Cerebellar nuclear complex (tissue), 1 donor: ENCODE measurements at places on chromosomes 1 and 21.

GRCh38 chr21:25985990-25986389, 184.6 kb downstream of the APP start:
- no peak for DNase-seq

DNA sequence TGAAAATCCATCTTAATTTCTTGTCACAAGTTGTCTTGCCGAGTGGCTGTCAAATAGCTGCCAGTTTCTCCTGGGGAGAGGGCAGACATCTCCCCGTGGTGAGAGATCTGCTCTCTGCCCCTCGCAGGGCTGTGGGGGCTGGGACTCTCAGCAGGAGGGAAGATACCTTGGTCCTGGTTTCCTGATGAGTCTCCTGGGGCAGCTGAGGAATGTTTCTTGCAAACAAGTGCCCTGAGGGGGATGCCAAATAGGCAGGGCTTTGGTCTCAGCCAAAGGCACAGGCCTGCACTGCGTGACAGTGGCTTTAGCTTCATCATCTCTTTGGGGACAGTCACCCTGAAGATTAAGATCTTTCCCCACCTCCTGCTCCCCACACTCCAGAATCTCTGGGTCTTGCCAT, 40.9 kb downstream of the SYT6 start:
- DNase-seq = no peak

GRCh38 chr1:183804916-183805841, at the start of gene RGL1:
TSS of gene RGL1 (plus strand) at chr1:183805120. CDS start at chr1:183805298, 178 bp downstream.
- no peak for DNase-seq

DNA sequence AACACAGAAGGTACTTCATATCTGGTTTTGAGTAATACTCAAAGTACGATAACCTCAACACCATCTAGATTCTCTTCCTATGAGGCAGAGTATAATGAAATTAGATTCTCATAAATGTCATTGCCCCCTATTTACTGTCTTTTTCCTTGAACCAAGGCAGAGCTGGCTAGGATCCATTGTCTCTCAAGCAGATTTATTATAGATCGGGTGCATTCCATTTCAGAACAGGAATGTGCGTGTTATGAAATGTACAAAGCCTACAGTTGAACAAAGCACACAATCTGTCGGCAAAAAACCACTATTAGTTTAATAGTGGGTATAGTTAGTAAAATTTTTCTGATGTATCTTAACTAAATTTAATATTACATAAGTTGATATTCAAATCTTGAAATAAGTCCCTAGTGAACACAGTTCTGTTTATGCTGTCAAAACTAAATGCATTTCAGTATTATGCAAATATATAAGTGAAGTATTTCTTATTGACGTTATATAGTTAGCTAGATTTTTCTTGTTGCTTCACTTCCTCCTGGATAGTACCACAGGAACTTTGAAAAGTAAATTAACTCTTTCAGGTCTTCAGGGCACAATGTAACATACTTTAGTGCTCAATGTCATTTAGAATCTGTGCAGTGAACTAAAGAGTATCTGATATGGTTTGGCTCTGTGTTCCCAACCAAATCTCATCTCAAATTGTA, 92.1 kb downstream of the DDAH1 start:
- no peak for DNase-seq

DNA sequence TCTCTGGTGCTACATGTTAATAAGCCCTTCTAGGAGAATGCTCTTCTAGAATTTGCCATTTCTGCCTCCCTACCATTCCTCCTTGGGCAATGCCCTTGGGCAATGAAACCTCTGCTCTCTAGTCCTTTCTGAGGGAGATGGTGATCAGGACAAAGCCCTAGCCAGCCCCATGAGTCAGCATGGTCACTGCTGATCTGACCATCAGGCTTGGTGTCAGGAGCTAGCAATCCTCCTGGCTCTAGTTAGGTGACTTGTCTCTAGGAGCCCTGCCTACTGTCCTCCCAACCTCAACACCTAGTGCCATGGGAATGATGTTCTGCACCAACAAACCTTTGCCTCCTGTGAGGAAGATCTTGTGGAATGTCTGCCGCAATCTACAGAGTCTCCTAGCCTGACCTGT, 89.8 kb downstream of the NMNAT2 start:
- DNase-seq = no peak

DNA sequence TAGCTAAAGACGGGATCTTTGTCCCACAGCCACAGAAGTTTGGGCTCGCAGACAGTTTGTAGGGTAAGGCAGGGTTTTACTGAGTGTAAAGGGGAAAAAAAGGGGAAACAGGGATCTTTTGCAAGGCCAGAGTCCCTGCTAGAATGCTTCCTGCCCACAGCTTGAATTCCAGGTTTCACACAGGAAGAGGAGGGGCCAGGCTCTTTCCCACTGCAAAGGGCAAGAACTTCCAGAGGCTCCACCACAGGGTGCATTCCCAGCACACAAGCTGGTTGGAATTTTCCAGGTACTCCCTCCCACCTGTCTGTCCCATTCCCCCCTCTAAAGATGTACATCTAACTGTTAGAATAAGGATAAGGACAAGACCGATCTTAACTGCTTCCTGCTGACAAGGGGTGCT, 1126.9 kb downstream of the KCNT2 start:
- no peak for DNase-seq

DNA sequence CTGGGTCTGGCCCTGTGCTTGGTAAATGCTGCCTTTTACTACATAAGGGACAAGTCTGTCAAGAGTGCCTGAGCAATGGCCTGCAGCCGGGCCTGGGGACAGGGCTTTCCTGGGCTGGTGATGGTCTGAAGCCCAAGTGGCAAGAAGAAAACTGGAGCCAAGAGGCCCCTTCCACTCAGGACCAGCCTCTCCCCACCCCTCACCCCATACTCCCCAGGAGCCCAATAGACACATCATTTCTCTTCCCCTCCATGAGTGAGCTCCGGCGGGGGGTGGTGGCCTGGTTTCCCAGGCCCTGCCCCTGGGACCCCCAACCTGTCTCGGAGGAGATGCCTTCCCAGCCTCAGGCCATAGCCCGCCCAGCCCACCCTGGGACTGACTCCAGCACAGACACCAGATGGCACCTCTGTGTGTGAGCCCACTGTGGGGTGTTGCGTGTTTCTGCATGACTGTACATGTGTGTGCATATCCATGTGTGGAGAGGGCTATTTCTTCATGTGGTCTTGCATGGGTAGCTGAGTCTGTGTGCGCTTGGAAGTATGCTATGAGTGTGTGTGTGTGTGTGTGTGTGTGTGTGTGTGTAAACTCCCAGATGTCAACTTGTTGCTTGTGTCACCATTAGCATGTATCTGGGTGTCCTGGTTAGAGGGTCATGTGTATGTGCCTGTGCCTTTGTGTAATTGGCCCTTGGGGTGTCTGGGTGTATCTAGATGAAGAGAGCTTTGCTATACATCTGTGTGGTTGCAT, 14.3 kb upstream of the LRP8 start:
- no peak for DNase-seq

GRCh38 chr1:41294216-41294615, 52.1 kb upstream of the SCMH1 start:
- DNase-seq = no peak

DNA sequence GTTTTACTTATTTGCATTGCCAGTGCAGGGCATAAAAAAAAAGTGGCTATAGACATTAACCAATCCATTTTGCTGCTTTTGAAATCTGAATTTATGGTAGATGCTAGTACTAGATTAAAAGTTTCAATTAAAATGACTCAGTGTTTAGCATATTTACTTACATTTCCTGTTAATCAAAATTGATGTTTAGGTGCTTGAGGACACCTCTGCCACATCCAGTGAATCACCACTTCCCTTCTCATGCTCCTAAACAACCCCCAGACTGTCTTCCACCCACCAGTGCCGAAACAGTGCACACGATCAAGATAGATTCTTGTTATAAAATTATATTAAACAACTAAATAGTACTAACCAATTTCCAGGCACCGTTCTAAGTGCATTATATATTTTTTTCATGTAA, 32.7 kb downstream of the HSD17B7 start:
- DNase-seq = no peak

GRCh38 chr1:201298396-201299381, 15.4 kb downstream of the PKP1 start:
- DNase-seq = no peak

GRCh38 chr1:77553568-77554291, 128.7 kb downstream of the ZZZ3 start:
- DNase-seq = no peak

- DNase-seq = no peak
Measured at GRCh38 chr21:32414579-32415358, 2.3 kb downstream of the EVA1C start.

DNA sequence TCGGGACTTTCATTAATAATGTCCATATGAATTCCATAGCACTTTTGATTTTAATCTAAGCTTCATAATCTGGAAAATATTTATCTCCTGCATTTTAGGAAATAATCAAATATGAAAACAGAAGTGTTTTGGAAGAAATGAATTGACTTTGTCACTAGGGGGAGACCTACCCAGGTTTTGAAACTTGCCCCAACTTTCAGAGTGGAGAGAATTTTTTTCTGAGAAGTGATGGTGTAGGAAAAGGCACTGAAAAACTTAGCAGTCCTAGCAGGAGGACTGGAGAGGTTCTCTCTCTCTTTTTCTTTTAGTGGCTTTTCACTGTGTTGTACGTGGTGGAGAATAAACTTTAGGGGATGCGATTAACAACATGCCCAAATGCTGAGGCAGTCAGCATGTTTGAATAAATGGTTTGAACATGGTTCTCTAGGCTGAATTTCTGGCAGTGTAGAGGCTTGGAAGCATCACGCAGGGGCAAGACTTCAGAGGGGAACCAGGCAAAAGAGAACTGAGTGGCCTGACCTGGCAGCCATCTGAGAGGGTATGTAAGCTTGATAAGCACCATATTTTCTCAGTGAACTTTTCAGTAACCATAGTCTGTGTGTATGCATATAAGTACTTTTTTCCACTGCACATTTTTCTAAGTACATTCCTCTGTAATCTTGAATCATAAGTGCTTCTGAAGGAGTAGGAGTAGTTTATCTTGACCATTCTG, 68.3 kb upstream of the NEK7 start:
- no peak for DNase-seq

- no peak for DNase-seq
Measured at GRCh38 chr1:73868810-73869336, 329.1 kb downstream of the LRRIQ3 start.

DNA sequence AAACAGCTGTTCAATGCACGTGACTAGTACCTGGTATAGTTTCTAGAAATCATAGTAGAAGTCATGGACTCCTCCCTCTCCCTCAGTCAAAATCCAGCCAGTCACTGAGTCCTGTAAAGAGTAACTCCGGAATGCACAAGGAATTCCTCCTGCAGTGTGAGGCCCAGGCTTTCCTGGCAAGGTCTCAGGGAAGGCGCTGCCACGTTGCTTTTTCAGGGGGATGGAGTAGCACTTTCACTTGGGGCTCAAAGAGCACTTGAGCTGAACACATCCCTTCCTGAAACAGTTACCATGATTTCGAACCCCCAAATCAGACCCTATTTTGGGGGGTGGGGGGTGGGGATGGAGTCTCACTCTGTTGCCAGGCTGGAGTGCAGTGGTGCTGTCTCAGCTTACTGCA, 26.4 kb upstream of the LRRC8D start:
- DNase-seq = no peak

DNA sequence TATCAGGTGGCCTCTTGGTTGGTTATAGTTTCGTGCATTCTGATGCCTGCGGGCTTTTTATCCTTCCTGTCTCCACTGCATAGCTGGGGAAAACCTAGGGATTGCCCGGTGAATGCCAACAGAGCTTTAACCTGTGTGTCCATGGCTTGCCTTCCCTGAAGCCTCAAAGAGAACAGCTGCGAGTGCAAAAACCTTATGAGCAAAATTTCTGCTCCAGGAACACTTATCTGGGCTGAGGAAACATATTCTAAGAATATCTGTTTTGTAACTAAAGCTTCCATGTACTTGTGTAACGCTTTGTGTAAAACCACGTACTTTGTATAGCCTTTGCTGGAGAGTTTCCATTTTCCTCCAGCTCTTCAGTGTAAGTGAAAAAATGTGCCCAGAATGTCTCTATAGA, 7.2 kb downstream of the CNST start:
- DNase-seq = no peak

DNA sequence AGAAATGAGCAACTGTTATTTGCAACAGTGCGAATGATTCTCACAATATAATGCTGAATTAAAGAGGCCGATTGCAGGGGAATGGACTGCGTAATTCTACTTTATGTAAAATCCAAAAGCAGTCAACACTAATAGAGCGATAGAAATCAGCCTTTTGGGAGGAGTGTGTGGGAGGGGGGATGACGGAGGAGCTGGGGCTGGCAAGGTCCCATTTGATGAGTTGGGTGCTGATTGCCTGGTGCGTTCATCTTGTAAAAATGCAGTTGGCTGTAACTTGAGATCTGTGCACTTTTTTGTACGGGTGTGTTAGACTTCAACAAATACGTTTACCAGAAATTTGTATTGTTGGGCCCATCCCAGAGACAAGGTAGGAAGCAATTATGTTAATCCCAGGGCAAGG, 20.7 kb downstream of the TNFRSF8 start:
- DNase-seq = no peak

- no peak for DNase-seq
Measured at GRCh38 chr1:113396102-113396501, 5.8 kb downstream of the MAGI3 start.

DNA sequence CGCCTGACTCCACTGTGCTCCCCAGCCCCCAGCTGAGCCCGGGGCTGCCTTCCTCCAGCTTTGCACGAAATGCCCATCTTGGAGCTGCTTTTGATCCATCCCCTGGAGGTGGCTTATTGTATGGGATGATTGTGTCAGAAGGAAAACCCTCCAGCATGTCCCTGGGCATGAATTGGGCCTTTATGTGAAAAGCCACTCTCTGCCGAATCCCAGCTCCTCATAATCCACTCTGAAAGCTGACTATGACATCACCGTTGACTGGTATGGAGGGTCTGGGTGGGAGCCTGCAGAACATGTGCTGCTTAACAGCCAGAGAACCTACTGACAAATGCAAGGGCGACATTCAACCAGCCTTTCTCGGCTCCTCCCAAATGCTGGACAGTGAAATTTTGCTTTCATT, 74.6 kb downstream of the NENF start:
- no peak for DNase-seq

GRCh38 chr1:40905061-40905460, 42.9 kb upstream of the CITED4 start:
- DNase-seq = no peak

DNA sequence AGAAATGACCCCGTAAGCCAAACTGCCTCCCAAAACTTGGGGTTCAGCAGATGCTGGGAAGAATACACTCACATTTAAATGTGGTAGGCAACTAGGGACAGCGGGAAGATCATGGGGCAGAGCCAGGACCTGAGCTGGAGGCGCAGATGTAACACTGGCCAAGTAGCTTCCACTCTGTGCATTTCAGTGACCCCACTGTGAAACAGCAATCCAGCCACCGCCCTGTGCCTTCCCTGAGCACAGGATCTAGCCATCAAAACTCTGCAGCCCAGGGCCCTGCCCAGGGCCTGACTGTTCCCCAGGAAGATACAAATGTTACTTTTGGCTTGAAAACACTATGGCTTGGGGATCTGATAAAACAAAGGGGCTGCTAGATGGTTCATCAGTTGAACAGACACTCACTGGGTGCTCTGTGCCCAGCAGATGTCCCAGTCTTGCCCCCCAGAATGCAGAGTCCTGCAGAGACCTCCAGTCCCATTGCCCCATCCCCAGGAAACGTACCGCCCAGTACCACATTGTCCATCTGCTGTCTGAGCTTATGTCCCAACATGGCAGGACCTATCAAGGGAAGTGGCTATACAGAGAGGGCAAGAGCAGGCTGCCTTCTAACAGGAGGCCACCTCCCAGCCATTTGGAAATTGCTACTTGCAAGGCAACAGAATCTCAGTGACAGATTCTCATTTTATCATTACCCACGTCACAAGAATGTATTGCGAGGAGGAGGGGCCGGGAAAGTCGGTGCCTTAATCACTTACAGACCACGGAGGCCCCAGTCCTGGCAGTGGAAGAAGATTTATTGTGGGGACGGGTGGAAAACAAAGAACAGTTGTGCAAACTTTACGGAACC, 124.0 kb downstream of the DMRTB1 start:
- no peak for DNase-seq
